ENCODE measurements at places on chromosomes 1 and 21.

- DNase-seq = no peak
Observed at GRCh38 chr1:87418048-87418447, 89.4 kb downstream of the LMO4 start.

DNA sequence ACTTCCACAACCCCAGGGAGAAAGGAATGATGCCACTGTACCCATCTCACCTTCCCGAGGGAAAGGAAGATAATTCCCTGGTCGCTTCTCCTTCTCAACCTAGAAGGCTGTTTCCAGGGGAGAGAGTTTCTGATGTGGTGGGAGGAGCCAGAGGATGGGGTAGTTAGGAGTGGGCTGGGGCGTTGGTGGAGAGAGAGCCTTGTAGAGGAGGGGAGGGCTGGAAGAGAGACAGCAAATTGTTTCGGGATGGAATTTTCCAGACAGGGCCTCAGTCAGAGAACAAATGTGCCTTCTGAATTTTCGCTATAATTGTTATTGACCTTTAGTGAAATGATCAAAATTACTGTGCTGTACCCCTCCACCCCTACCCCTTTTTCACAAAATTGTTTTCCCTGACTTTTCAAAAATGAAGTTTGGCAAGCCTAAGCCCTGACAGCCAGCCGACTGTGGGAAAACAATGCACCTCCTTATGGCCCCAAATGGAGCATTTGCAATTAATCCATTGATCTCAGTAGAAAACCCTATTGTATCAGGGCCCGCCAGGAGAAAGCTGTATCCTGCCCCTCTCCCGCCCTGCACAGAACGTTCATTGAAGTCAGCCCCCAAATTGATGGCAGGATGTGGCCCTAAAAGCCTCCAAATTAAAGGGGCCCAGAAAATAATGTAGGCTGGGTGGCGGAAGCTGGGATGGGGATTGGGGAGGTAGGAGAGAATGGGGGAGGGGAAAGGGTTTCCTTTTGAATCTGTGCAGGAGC is 69.1 kb upstream of the JUN start:
- DNase-seq = no peak

DNA sequence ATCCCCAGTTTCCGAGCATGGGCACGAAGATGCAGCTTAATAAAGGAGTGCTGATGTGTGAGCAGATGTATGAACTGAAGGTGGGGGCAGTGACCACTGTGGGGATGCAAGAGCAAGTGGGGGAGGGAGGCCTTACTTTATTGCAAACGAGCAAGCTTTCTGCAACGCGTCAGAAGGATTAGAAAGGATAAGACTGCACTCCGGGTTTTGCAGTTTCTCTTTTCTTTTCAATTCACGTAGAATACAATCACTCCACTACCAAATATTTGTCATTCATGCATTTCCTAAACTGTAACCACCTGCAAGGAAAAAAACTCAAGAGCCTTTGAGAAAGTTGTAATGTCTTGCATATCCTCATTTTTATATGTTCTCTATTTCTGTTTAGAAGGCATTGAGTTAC is 4.3 kb upstream of the OR2C3 start:
- DNase-seq = no peak

DNA sequence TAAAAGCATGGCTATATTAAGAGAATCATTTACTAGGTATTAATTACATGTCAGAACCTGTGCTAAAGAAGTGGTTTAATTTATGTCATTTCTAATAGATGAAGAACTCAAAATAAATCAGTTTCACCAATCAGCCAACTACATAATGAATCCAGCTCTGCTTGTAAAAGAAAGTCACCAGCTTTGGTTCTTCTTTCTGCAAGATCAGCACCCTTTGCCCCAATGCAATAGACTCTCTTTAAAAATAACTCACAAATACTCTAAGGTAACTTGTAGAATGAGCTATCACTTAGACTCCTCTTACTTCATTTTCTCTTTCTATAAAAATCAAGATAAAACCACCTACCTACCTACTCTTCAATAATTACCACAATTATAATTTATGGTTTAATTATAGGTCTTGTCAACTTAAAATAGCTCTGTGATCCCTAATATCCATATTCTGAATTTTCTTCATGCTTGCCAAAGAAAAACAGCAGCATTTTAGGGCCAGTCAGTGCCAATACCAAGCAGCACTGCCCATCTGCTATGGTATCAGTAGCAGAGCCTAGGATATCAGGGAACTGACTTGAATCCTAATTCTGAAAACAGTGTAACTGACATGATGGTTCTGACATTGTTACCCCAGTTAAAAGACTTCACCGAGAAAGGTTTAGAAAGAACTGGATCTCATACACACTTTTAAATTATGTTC is 11.3 kb downstream of the SLC19A2 start:
- DNase-seq = no peak

DNA sequence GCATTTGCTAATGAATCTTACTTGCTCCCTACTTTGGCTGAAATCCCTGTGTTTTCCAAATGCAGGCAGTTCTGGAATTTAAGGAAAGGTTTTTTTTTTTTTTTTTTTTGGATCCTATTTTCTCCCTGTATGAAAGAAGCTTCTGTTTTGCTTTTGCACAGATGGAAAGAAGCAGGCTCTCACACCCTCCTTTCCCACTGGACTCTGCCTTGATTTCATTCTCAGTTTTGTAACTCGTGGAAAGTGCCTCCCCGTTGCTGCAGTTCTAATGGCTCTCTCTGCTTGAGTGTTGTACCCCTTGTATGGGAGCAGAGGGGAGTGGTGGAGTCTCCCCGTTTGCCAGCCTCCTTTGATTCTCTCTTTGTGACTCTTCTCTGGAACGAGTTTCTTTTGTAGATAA is 291.9 kb downstream of the CAMTA1 start:
- DNase-seq = no peak

GRCh38 chr21:29449306-29449950 is 150.7 kb downstream of the BACH1 start:
- no peak for DNase-seq

GRCh38 chr1:213507472-213508223 is 456.6 kb downstream of the RPS6KC1 start:
- no peak for DNase-seq

- no peak for DNase-seq
Observed at GRCh38 chr1:99369154-99369553, 104.9 kb downstream of the PLPPR4 start.

DNA sequence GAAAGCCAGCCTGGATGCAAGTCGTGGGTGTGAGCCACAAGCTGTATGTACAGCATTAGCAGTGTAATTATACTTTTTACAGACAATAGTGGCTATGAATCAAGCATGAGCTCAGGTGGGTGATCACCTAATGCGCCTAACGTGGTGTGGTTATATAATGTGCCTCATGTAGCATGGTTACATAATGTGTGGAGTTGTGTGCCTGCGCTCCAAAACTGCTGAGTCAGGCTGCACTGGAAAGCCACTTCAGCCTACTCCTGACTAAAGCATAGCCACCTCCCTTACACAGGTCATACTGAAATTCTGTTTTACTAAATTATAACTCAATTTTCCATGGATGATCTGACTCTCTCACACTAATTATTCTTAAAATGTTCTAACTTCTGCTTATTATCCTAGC is 69.8 kb downstream of the KCNT2 start:
- no peak for DNase-seq

Data from fibroblast of skin of left biceps (primary cell).